ENCODE measurements at places on chromosomes 7 and 10. TPM values are rescaled to one million over a fixed set of nuclear protein-coding genes. Genes with fewer than 3 reads are reported as not detected.

DNA sequence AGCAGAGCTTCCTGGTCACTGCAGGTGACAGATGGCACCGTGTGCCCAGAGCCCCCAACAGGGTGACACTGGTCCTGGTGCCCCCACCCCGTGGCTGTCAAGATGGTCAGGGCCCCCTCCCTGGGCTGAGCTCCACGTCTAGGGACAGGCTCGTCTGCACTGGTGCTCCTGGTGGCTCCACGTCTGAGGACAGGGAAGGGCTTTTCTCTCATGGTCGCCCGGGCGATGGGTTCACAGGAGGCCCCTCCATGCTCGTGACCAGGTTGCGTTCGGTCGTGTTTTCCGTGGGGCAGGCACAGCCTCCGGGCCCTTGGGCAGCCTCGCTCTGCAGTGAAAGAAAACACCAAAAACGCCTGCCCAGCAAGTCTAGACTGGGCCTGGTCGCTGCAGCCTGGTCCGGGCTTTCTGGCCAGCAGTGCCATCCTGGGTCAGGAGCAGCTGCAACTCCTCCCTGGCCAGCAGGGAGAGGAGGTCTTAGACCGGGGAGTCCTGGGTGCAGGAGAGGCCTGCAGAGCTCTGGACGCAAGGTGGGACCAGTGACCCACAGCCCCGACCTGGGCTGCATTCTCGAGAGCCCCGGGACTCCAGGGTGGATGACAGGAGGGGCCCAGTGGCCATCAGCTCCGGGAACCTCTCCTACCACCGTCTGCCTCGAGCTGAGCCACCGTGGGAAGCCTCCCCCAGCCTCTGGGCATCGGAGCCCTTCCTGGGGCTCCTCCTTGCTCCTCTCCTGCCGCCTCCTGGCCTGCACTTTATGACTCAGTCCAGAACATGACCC is 27.9 kb upstream of the UTF1 start:
- no peak for DNase-seq

DNA sequence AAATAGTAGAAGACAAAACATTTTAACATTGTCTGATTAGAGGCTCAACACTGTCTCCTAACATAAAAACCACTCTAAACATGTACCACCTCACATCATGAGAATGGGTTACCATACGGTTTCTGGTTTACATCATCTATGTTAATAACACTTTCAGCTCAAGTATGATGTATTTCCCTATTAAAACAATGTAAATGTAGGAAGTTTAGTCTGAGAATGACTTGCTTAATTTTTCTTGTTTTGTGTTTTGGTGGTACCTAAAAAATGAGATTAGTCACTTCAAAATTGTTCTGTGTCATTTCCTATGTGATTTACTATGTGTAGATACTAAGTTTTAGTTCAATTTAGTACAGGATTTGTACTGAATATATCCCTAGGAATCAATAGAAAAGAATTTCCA is 195.8 kb upstream of the SEMA3C start:
- DNase-seq: no peak

GRCh38 chr10:80272793-80273522 is 16.5 kb downstream of the MAT1A start:
- no peak for DNase-seq

DNA sequence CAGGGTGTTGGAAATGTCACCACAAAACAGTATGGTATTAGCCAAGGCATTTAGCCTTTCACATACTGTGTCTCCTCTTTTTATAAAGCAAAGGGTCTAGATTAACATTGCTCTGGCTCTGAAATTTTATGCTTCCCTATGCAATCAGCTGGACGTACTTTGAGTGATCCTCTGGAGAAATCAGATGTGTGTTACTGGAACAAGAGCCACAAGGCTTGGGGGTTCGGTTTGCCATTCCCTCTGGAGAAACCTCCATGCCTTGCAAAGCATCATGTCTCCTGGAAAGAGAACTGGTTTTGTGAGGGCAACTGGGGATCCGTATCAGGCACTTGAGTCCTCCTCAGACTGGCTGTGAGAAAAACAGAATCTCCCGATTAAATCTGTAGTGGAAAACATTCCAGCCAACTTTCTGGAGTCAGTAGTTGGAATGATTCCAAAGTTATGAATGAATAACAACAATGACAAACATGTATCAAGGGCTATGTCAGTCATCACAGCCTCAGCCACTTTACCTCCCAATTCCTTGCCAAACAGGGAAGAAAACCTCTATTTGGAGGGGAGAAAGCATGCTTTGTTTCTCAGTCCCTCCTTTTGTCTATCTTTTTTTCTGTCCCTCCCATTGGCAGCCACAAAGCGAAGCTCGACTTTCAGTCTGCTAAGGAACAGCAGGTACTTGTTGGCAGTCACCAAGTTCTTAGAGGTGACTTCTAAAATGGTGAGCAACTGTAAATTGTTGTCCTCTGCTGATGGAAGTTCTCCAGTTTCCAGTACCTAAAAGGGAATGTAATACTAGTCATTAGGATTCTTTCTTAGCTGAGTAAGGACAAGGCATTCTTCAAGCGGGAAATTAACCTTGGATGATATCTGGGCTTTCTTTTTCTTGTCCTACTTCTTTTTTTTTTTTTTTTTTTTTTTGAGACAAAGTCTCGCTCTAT is 864.8 kb upstream of the AUTS2 start:
- DNase-seq: peak; percentile 29

GRCh38 chr10:63192826-63193225 is 59.7 kb downstream of the NRBF2 start:
- no peak for DNase-seq

- DNase-seq: no peak
Measured at GRCh38 chr10:132476146-132477065, 61.2 kb upstream of the INPP5A start.

The MICALL2 gene
- 8.1 TPM for polyA plus RNA-seq

- no peak for DNase-seq
Measured at GRCh38 chr7:106012935-106013439, 49.9 kb downstream of the CDHR3 start.

GRCh38 chr7:151503902-151504714 is 15.6 kb downstream of the RHEB start:
- no peak for DNase-seq

DNA sequence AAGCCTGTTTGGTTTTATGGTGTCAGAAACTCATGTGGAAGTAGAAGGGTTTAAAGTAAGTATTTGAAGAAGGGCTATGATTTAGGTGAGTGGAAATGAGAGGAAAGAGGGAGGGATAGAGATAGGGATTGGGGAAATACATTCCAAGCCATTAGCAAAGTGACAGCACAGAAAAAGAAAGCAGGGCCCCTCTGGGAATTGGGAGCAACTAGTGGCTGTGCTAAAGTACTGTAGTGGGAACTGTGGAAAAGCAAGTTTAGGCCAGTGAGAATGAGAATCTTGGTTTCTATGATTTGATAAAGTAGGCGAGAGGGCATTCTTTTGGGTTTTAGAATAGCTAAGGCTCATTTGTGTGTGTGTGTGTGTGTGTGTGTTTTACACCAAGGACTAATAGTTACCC is 5.0 kb downstream of the PRKG1 start:
- DNase-seq: no peak

GRCh38 chr10:104232613-104233102 is 494 bp upstream of the CFAP43 start:
- no peak for DNase-seq

The AGMO gene
- 0.41 TPM for polyA plus RNA-seq

The OAT gene
- not detected for polyA plus RNA-seq

GRCh38 chr7:94266238-94266644 is 128.5 kb upstream of the COL1A2 start:
- DNase-seq: no peak

- DNase-seq: no peak
Measured at GRCh38 chr10:98134117-98134430, 383 bp upstream of the R3HCC1L start.

DNA sequence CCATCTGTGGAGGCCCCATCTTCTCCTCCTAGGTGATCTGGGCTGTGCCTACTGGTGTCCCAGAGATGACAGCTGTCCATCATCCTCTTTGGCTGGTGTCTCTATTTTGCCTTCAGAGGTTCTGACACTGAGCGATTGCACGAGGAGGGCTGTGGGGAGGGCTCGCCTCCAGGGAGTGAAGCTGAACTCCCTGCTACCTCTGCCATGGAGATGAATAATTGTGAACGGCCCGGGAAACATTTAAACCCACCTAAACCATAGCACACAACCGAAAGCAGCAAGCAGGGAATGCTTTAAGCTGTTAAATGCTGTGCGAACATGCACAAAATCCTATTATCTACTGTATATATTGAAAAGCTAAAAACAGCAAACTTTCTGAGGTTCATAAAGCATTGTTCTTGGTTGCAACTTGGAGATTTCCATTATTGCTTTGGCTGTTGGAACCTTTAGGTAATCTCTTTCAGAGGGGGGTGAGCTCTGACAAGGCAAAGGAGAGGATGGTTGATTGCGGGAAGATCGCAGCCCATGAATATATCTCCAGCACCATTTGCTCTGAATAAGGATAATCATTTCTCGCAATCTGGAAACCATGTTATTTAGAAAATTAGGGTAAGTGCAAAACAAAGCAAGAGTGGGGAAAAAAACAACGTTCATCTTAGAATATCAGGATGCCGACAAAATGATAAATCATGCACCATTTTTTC is 507.6 kb downstream of the GALNT17 start:
- no peak for DNase-seq

The FASTK gene
- 72.0 TPM for polyA plus RNA-seq

The ADAMTS14 gene
- polyA plus RNA-seq: 18.2 TPM

DNA sequence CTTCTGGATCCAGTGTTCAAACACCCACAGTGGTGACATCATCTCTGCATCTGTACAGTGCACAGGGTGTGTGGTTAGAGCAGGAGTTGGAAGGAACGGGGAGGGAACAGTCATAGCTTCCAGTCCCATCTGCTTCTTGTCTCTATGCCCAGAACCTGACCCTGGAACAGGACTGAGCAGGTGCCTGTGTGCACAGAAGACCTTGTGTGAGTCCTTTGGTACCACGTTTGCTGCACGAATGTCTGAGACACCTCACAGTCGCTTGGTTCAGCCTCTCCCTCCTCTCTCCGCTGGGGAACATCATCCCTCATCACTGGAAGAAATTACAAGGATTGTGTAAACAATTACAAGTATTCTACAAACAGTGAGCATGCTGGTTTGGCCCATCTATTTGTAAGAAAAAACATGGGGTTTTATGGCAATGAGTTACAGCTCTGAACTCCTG is 243.0 kb upstream of the KLF6 start:
- DNase-seq: no peak

- peak; percentile 19 for DNase-seq
Measured at GRCh38 chr10:128712661-128713400, 586.6 kb upstream of the MKI67 start.

DNA sequence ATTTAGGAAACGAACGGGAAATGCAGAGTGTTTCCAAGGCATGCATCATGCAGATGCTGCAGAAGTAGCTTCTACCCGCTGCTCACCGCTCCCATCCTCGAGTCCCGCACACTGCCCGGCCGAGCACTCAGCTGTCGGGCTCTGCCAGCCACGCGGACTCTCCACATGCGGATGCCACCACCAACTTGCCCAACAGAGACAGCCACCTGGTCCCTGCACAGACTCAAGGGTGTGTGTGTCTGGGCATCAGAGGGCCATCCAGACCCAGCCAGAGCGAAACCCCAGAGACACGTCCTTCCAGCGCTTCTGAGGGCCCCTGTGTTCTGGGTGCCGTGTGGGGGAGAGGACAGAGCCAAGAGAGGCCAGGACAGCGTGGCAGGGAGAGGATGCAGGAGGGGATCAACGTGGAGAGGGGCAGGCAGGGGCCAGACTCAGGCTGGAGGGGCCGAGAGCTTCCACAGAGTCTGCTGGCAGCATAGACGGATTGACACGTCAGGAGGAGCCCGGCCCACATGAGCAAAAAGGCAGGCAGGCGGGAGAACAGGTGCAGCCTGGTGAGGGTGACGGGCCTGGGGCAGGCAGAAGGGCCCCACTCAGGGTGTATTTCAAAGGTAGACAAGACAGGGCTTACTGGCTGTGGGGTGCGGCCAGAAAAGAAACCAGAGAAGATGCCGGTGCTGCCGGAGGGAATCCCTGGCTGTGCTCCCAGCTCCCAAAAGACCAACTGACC is 18.3 kb downstream of the GPER1 start:
- no peak for DNase-seq

The TFPI2 gene
- 4.4 TPM for polyA plus RNA-seq

GRCh38 chr7:17302575-17303142 is 4.2 kb downstream of the AHR start:
- DNase-seq: no peak

DNA sequence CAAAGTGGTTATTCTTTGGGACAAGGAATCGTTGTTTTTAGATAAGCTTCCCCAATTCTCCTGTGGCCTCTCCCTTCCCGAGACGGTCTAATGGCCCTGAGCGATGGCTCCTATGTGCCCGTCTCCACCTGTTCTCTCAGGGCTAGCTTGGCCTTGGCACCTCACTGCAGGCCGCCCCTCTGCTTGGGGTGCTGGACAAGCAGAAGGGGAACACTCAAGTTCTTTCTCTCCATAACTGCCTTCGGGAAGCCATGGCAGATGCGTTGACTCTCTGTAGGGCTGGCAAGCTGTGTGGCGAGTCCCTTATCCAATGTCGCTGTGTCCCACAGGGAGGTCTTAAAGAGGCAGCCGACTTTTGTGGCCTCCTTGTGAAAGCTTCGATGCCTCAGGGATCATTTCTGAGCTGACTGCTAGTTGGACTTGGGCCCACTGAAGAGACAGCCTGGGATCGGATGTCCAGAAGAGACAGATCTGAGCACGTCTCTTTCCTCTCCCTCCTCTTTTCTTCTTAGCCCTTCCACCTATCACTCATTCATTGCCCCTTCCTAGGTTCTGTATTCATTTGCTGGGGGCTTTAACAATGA is 70.8 kb downstream of the GRK5 start:
- no peak for DNase-seq

- DNase-seq: no peak
Measured at GRCh38 chr10:115950320-115950719, 322.7 kb downstream of the GFRA1 start.

DNA sequence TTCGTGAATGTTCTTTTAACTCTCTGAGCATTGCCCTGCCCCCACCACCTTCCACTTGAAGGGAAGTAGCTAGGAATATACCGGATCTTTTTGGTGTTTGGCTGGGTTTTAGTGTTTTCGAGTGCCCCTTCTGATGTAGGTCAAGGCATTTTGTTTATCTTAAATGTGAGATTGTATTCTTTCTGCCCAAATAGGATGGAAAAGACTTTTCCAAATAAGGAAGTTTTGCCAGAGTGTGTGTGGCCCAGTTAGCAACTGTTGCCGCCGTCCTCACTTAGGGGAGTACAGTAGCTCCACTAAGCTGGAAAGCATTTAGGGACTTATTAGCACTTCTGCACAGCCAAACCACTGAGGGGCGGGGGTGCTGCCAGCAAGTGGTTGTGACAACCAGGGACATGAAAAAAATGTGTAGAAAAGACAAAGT is 29.8 kb upstream of the VCL start:
- DNase-seq: no peak

The SFTPA1 gene
- polyA plus RNA-seq: not detected

DNA sequence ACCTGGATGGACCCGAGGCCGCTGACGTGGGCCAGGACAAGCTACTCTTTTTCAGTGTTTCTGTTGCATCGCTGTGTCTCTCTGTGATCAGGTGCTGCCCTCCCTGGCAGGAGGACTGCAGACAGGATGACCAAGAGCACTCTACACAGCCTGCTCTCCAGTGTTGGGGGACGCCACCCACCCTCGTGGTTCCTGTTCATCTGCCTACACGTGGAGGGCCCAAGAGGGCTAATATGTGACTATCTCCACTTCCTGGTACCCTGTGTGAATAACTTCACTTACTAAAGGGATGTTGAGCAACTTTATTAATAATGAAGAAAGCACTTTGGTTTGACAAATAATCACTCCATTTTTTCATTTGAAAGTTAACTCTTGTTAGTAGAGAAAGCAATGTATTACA is 101.3 kb downstream of the EGFR start:
- DNase-seq: no peak

- DNase-seq: no peak
Measured at GRCh38 chr7:96558530-96558929, 151.1 kb downstream of the SEM1 start.

The HOGA1 gene
- polyA plus RNA-seq: 0.71 TPM

- no peak for DNase-seq
Measured at GRCh38 chr10:60422809-60423208, 33.1 kb upstream of the ANK3 start.

All from muscle of arm (tissue), 14 donors.